ENCODE measurements at places on chromosomes 7 and 10. TPM values are rescaled to one million over a fixed set of nuclear protein-coding genes. Genes with fewer than 3 reads are reported as not detected.

The GIMAP1 gene
- total RNA-seq = not detected

The ZNHIT1 gene
- 64.0 TPM for total RNA-seq

The SYT15 gene
- 0.60 TPM for total RNA-seq

The HSPA12A gene
- total RNA-seq = 22.9 TPM

The VAX1 gene
- not detected for total RNA-seq

The CNTNAP2 gene
- 42.5 TPM for total RNA-seq

The PRLHR gene
- total RNA-seq = not detected

The TYSND1 gene
- total RNA-seq = 29.4 TPM

The EBF3 gene
- 0.79 TPM for total RNA-seq

The ARHGEF35 gene
- 15.7 TPM for total RNA-seq

The AKR1C3 gene
- total RNA-seq = 96.8 TPM

The LCOR gene
- 46.7 TPM for total RNA-seq

The TMEM209 gene
- 34.5 TPM for total RNA-seq

The AOC1 gene
- 4.5 TPM for total RNA-seq

The ELN gene
- not detected for total RNA-seq

DNA sequence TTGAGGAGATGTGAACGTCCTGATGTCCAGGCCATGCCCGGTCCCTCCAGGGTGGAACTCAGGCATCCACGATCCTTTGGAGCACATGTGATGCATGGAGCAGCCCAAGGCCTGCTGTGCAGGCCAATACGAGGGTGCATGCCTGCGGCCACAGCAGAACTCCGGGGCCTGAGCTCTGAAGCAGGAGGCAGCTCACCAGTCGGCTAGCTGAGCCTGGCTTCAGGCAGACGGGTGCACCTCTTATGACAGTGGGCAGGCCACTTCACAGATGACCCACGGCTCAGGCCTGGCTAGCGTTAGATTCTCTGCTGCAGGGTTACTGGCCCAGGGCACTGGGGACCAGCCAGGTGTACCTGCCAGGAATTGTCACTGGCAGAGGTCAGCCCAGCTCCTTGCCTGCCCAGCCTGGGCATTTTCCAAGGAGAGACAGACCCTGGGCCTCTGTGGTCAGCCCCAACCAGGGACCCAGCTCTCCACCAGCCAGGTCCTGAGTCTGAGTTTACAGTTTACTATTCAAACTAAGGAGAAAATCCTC lies 29.6 kb upstream of the INPP5A start:
- no peak overlapping the region for H3K27ac ChIP-seq
- no peaks in the 10 kb centered on the region for H3K4me1 ChIP-seq
- no peaks in the 10 kb centered on the region for H3K27me3 ChIP-seq

DNA sequence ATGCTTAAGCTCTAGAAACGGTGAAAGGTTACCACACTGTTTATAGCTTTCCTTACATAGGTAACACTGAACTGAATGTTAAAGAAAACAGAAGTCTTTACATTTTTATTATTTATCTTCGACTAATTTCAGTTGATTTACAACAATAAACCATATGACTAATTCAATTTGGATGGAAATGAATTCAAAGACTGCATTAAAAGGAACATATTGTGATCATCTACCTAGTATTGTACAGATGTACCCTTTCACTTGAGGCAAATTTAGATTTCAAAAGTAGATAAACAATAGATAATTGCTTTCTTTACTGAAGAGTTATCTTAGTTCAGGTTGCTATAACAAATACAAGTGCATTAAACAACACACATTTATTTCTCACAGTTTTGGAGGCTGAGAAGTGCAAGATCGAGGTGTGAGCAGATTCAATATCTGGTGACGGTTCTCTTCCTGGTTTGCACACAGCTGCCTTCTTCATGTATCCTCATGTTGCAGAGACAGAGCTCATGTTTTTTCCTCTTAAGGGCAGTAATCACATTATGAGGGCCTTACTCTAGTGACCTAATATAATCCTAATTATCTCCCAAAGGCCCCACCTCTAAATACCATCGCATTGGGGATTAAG lies 15.0 kb upstream of the ARMC3 start:
- no peak overlapping the region for H3K27ac ChIP-seq
- no peaks in the 10 kb centered on the region for H3K27me3 ChIP-seq
- no peak overlapping the region for H3K4me3 ChIP-seq
- no peak for DNase-seq
- no peaks in the 10 kb centered on the region for H3K4me1 ChIP-seq

- DNase-seq = no peak
- H3K27me3 ChIP-seq = no peaks in the 10 kb centered on the region
- no peaks in the 10 kb centered on the region for H3K36me3 ChIP-seq
- no peak overlapping the region for H3K27ac ChIP-seq
- H3K4me3 ChIP-seq = no peak overlapping the region
Measured at GRCh38 chr7:147415991-147416390, 1174.6 kb upstream of the C7orf33 start.

DNA sequence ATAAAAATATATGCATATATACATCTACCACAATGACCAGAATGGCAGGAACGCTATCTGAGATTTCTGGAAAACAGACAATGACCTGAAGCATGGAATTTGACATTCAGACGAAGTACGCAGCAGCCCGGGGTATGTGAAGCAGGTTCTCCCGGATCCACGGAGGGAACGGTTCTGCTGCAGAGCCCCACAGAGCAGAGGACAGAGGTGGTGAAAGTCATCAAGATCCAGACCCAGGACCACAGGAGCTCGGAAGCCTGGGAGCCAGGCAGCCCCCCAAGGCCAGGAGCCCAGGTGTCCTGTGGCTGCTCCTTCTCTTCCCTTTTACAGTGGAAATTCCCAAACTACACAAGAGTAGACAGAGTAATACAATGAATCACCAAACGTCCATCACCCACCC lies 42.1 kb upstream of the DNAAF5 start:
- H3K4me3 ChIP-seq = no peak overlapping the region
- H3K27me3 ChIP-seq = no peaks in the 10 kb centered on the region
- no peak overlapping the region for H3K27ac ChIP-seq
- no peak for DNase-seq
- H3K4me1 ChIP-seq = no peaks in the 10 kb centered on the region

- H3K4me3 ChIP-seq = no peak overlapping the region
- peak; percentile 65 for DNase-seq
- no peaks in the 10 kb centered on the region for H3K27me3 ChIP-seq
- H3K4me1 ChIP-seq = peaks cover 27% of the 10 kb centered on the region
Measured at GRCh38 chr10:63515002-63515763, 6.0 kb upstream of the REEP3 start.

GRCh38 chr10:24214762-24215161 lies 5.8 kb downstream of the KIAA1217 start:
- H3K4me1 ChIP-seq = peaks cover 36% of the 10 kb centered on the region
- no peaks in the 10 kb centered on the region for H3K27me3 ChIP-seq
- H3K36me3 ChIP-seq = peaks cover 4% of the 10 kb centered on the region
- H3K4me3 ChIP-seq = no peak overlapping the region

- H3K27me3 ChIP-seq = no peaks in the 10 kb centered on the region
- H3K4me3 ChIP-seq = no peak overlapping the region
- no peak overlapping the region for H3K27ac ChIP-seq
- H3K4me1 ChIP-seq = 0 out of 2 replicates have a peak, but pooled peaks cover 5% of the 10 kb centered on the region
- DNase-seq = peak; percentile 8
Measured at GRCh38 chr7:16880554-16880953, 1.2 kb downstream of the AGR3 start.

GRCh38 chr7:139104091-139104450 lies 5.4 kb downstream of the ZC3HAV1 start:
- no peak overlapping the region for H3K4me3 ChIP-seq
- no peak overlapping the region for H3K27ac ChIP-seq
- peaks cover 8% of the 10 kb centered on the region for H3K4me1 ChIP-seq
- H3K27me3 ChIP-seq = no peaks in the 10 kb centered on the region
- DNase-seq = no peak

GRCh38 chr10:110259317-110259716 lies 45.4 kb downstream of the SMNDC1 start:
- no peaks in the 10 kb centered on the region for H3K4me1 ChIP-seq
- no peaks in the 10 kb centered on the region for H3K36me3 ChIP-seq
- DNase-seq = no peak
- H3K27me3 ChIP-seq = no peaks in the 10 kb centered on the region

- H3K4me3 ChIP-seq = no peak overlapping the region
- H3K27ac ChIP-seq = no peak overlapping the region
- no peak for DNase-seq
- no peaks in the 10 kb centered on the region for H3K36me3 ChIP-seq
- H3K27me3 ChIP-seq = no peaks in the 10 kb centered on the region
Measured at GRCh38 chr10:93150289-93150688, 76.6 kb downstream of the CYP26A1 start.

- no peak for DNase-seq
- H3K4me1 ChIP-seq = no peaks in the 10 kb centered on the region
- H3K36me3 ChIP-seq = no peaks in the 10 kb centered on the region
Measured at GRCh38 chr10:125795128-125795527, 19.5 kb upstream of the MMP21 start.

- no peak overlapping the region for H3K27ac ChIP-seq
- DNase-seq = no peak
- no peaks in the 10 kb centered on the region for H3K36me3 ChIP-seq
- H3K4me3 ChIP-seq = no peak overlapping the region
- H3K4me1 ChIP-seq = no peaks in the 10 kb centered on the region
- H3K27me3 ChIP-seq = peaks cover 2% of the 10 kb centered on the region
Measured at GRCh38 chr10:24132741-24133140, 76.2 kb upstream of the KIAA1217 start.

DNA sequence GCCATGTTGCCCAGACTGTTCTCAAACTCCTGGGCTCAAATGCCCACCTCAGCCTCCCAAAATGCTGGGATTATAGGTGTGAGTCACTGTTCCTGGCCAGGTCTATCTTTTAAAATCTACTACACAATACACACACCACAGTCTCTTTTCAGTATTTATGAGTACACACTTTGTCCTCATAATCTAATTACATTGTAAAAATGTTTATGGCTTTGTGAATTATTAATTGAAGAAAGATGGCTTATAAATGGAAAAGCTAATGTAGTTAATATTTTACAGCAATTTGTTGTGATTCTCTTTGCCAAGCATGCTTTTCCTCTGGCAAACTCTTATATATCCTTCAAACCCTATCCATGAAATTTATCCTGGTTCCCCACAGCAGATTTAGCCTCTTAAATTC lies 22.0 kb downstream of the LAMB4 start:
- H3K36me3 ChIP-seq = no peaks in the 10 kb centered on the region
- DNase-seq = no peak
- H3K27ac ChIP-seq = no peak overlapping the region
- H3K4me1 ChIP-seq = peaks cover 22% of the 10 kb centered on the region

DNA sequence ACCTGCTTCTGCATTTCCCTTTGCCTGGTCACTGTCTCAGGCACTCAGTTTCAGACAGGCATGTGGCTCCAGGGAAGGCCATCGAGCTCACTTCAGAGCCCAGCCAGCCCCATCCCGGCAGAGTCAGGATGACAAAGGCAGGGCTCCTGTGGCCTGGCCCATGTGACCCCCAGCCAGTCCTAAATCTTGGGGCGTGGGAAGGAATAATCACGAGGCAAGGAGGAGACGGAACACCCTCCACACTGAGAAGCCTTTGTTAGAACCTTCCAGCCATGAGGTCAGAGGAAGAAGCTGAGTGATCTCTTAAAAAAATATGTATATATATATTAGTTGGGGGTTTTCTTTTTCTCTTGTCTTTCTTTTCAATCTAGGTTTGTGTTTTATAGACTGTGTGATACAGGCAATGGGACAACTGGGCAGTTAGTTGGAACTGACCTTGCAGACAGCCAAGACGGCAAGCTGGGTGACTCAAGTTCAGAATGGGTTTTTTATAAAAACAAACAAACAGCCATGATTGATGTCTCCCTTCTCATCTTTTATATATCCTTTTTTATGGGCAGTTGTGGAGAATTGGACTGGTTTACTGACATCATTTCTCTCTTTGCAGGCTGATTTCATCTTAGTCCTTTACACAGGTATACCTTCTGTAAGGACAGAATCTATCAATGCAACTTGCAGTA lies 60.8 kb downstream of the CHN2 start:
- no peak overlapping the region for H3K27ac ChIP-seq
- no peaks in the 10 kb centered on the region for H3K36me3 ChIP-seq
- no peaks in the 10 kb centered on the region for H3K27me3 ChIP-seq
- H3K4me3 ChIP-seq = no peak overlapping the region
- no peak for DNase-seq
- no peaks in the 10 kb centered on the region for H3K4me1 ChIP-seq

DNA sequence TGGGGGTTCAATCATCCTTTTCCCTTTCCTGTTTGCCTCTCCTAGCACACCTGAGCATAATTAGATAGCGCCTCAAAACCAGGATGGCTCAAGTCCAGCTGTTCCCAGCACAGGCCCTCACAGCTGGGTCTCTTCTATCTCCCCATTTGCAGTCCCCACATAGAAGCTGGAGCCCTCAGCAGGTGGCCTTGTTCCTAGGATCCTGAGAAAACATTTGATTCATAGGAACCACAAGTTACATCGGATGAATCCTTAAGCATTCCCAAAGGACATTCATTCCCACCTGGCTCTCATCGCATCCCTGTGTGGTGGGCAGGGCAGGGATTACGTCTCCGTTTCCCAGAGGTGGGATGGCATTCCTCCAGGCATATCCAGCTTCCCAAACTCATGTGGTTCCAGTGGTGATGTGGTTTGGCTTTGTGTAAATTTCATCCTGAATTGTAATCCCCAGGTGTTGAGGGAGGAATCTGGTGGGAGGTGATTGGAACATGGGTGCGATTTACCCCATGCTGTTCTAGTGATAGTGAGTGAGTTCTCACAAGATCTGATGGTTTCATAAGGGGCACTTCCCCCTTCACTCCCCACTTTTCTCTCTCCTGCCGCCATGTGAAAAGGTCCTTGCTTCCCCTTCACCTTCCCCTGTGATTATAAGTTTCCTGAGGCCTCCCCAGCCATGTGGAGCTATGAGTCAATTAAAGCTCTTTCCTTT lies 49.8 kb upstream of the LEP start:
- H3K27me3 ChIP-seq = no peaks in the 10 kb centered on the region
- H3K4me1 ChIP-seq = no peaks in the 10 kb centered on the region
- no peak for DNase-seq
- H3K4me3 ChIP-seq = no peak overlapping the region

GRCh38 chr10:1374511-1375345 lies 318.5 kb downstream of the WDR37 start:
- no peak overlapping the region for H3K4me3 ChIP-seq
- H3K36me3 ChIP-seq = no peaks in the 10 kb centered on the region
- peaks cover 5% of the 10 kb centered on the region for H3K4me1 ChIP-seq
- 0 out of 2 replicates have a peak, but pooled peaks cover 2% of the 10 kb centered on the region for H3K27me3 ChIP-seq
- DNase-seq = no peak
- no peak overlapping the region for H3K27ac ChIP-seq

DNA sequence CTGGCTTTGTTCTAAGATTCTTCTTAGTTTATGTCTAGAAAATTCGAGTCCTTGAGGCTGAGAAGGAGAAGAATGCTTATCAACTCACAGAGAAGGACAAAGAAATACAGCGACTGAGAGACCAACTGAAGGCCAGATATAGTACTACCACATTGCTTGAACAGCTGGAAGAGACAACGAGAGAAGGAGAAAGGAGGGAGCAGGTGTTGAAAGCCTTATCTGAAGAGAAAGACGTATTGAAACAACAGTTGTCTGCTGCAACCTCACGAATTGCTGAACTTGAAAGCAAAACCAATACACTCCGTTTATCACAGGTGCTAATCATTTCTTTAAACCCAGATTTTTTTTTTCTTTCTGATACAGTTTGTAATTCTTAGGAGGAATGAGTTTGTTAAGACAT lies 6.7 kb downstream of the CEP55 start:
- H3K27ac ChIP-seq = peak overlapping the region; percentile 7
- H3K4me3 ChIP-seq = no peak overlapping the region
- H3K36me3 ChIP-seq = no peaks in the 10 kb centered on the region
- H3K27me3 ChIP-seq = no peaks in the 10 kb centered on the region
- no peak for DNase-seq
- H3K4me1 ChIP-seq = peaks cover 22% of the 10 kb centered on the region

- no peaks in the 10 kb centered on the region for H3K36me3 ChIP-seq
- H3K27me3 ChIP-seq = no peaks in the 10 kb centered on the region
- no peak for DNase-seq
- no peak overlapping the region for H3K27ac ChIP-seq
- H3K4me3 ChIP-seq = no peak overlapping the region
Measured at GRCh38 chr10:129865413-129865812, 98.7 kb downstream of the EBF3 start.
